ENCODE measurements at places on chromosomes 6 and 20.

- peak; percentile 8 for DNase-seq
These were observed 14.8 kb downstream of the MDFI start for GRCh38 chr6:41652866-41653652.

DNA sequence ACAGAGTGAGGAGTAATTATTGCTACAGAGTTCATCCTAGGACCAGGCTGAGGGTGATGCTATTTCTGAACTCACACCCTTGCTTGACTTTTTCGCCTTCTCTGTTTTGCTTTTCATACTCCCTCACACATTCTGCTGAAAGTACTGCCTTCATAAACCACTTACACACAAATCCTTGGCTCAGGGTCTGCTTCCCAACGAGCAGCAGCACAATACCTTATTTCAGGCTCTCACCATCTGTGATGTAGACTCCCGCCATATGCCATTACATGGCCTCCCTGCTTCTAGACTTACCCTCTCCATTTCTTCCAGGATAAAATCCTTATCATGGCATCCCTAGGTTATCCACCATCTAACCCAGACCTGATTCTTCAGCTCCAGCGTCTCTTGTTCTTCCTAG is 321.3 kb upstream of the SPTLC3 start:
- no peak for DNase-seq

DNA sequence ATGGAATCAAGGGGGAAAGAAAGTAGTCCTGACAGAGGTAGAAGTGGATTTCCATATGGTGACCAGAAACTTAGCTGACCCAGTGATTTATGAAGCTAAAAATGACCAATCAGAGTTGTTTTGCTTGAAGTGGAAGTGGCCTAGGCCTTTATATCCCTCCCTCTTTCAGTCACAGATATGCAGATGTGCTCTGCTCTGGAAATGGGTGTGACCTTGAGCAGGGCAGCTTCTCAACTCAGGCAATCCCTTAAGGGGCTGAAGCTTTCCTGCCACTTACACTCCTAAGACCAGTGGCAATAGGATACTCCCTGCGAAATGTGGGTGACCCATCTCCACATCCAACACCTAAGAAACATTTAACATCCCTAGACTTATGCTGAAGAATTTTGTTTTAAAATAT is 256.6 kb downstream of the EYS start:
- DNase-seq: no peak

GRCh38 chr20:41002842-41003142 is 25.8 kb upstream of the TOP1 start:
- no peak for DNase-seq

DNA sequence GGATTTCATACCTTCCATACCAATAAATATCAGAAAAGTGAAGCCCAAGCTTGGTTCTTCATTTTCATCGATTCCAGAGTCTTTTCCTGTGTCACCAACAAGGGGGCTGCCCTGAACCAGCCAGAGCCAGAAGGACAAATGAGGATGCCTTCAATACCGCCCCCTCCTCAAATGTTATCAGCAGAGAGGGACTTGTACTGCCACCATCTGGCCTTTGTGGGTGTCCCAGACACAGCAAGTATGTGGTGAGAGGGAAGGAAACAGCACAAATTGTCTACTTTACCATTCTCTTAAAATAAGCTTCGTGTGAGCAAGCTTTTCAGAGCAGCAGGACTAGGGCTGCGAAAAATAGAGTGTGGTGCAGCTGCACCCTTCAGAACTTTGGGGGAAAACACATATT is 165.3 kb downstream of the SOBP start:
- DNase-seq: no peak

- peak; percentile 61 for DNase-seq
These were observed 244.8 kb upstream of the TENT5A start for GRCh38 chr6:81997090-81997926.

- DNase-seq: no peak
These were observed 451.8 kb upstream of the KHDRBS2 start for GRCh38 chr6:62737792-62738191.

DNA sequence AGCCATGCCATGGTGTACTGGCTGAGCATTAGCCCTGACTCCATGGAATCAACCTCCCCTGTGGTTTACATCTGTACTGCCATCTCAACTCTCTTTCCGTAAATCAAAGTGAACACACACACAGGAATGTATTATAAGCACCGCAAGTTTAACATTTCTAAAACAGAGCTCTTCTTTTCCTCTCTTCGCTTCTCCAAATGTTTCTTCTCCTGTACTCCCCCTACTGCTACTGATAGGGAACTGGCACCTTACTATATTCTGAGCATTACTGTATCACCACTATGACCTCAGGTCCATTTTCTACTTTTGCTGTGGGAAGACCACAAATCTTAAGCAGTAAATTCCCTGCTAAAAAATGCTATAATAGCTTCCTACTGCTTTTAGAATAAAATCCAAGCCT is 101.2 kb downstream of the NUS1 start:
- DNase-seq: no peak

All from MG63 (cell line).